ENCODE measurements at places on chromosomes 5 and 9. TPM values are rescaled to one million over a fixed set of nuclear protein-coding genes. Genes with fewer than 3 reads are reported as not detected.

PLAC8L1 gene
- not detected for total RNA-seq

TMEFF1 gene
- total RNA-seq, result 0.90 TPM

C1QTNF3 gene
- total RNA-seq, result 0.28 TPM

RNF183 gene
- total RNA-seq, result not detected

GCNT4 gene
- 1.8 TPM for total RNA-seq

PCDHGA11 gene
- total RNA-seq, result 5.4 TPM

GABRA6 gene
- not detected for total RNA-seq

KCNMB1 gene
- total RNA-seq, result not detected

PCDHB4 gene
- not detected for total RNA-seq

IFT74 gene
- 11.9 TPM for total RNA-seq

AJM1 gene
- 0.18 TPM for total RNA-seq

OR1L6 gene
- not detected for total RNA-seq

ANKRD55 gene
- total RNA-seq, result not detected

TEK gene
- 10.8 TPM for total RNA-seq

SGCD gene
- 10.6 TPM for total RNA-seq

LRRC19 gene
- total RNA-seq, result not detected

WDR38 gene
- not detected for total RNA-seq

DDX4 gene
- total RNA-seq, result not detected

CNOT8 gene
- total RNA-seq, result 49.1 TPM

GABRA1 gene
- total RNA-seq, result not detected

PLPP7 gene
- 0.54 TPM for total RNA-seq

PIP5KL1 gene
- 0.28 TPM for total RNA-seq

PCDHB5 gene
- 0.28 TPM for total RNA-seq

CRAT gene
- 18.8 TPM for total RNA-seq

ATP10B gene
- not detected for total RNA-seq

FAM170A gene
- total RNA-seq, result not detected

ARHGEF37 gene
- total RNA-seq, result 0.28 TPM

RAB14 gene
- total RNA-seq, result 20.1 TPM

ABHD17B gene
- 16.8 TPM for total RNA-seq

CAMK2A gene
- 0.18 TPM for total RNA-seq
